A172 (cell line): ENCODE measurements at places on chromosomes 3 and 15.

DNA sequence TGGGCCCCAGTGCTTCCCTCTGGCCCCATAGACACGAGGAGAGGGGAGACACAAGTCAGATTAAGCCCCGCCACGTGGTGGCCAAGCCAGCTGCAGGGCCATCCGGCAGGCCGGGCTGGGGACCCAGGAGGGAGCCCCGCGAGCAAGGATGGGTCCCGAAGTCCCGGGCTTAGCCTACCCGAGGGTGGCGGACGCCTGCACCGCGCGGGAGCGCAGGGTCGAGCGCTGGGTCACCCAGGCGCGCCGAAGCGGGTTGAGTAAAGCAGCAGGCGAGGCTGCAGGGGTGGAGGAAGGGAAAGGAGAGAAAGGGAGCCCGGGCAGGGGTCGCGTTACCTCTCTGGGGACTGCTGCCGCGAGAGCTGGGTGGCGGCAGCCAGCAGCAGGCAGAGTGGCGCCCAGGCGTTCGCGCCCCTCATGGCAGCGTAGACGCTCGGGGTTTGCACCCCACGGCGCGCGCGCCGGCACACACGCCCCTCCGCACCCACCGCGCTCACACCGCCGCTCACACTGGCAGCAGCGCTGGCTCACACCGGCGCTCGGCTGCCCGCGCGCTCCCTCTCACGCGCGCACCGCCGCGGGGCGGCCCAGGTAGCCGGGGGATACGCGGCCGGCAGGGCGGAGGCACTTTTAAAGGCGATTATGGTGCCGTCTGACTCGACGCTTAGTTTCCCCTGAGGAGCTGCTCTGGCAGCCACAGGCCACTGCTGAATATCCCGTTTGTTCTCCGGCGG, at the start of gene PCOLCE2:
Gene PCOLCE2 (minus strand): TSS at position 603 of the 731 bp plus-strand sequence. CDS start 187 bp downstream, at position 416.
- peak; percentile 13 for DNase-seq

DNA sequence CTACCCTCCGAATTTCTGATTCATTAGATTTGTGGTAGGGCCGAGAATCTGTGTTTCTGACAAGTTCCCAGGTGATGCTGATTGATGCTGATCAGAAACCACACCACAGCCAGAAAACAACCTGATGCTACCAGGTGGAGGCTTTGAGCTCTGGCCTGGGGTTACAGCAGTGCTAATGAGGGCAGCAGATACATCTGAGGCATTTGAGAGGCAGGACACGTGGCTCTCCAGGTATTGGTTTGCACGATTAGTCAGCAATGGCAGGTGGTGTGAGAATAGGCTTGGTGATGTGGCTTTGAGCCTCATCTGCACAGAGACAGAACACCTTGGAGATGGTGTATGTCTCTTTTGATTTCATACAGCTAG, 78.8 kb upstream of the THBS1 start:
- no peak for DNase-seq

GRCh38 chr3:69016102-69016501, 2.6 kb upstream of the EOGT start:
- DNase-seq: no peak

- DNase-seq: no peak
Measured at GRCh38 chr15:95681836-95682544, 648.5 kb upstream of the NR2F2 start.
